Activated CD4-positive, alpha-beta memory T cell treated with anti-CD3 and anti-CD28 coated beads, Interleukin-2, amount 10 ng/mL, durations not matched to agents 7 days and 5 days (primary cell): ENCODE measurements at places on chromosomes 4 and X. TPM values are rescaled to one million over a fixed set of nuclear protein-coding genes. Genes with fewer than 3 reads are reported as not detected.
A peak's percentile ranks its signal among the peaks of the same experiment; 100 is the strongest.

ARX gene
- not detected for total RNA-seq

SATL1 gene
- total RNA-seq, result not detected

DCAF12L1 gene
- not detected for total RNA-seq

ADH6 gene
- not detected for total RNA-seq

MAGEA8 gene
- not detected for total RNA-seq

ACE2 gene
- total RNA-seq, result not detected

USP53 gene
- total RNA-seq, result 6.5 TPM

KDR gene
- not detected for total RNA-seq

OTC gene
- total RNA-seq, result not detected

DNA sequence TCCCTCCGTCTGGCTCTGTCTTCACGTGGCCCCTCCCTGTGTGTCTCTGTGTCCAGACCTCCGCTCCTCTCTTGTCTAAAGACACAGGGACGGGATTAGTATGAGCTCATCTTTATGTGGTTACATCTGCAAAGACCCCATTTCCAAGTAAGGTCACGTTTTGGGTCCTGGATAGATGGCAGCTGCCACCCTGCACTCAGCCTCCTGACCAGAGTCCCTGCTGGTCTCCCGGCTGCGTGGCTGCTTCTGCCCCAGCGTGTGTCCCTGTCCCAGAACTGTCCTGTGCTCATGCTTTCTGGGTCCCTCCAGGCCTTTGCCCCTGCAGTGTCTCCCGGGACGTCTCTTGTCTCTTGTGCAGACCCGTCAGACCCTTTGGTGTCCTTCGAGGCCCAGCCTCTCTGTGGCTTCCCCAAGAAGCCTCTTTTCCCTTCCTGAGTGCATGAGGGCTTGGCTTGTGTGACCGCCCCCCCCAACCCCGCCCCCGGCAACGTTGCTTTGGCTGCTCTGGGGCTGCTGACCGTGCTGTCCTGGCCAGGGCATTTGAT is 107.3 kb downstream of the PSAPL1 start:
- no peaks in the 10 kb centered on the region for H3K4me1 ChIP-seq
- no peaks in the 10 kb centered on the region for H3K36me3 ChIP-seq
- DNase-seq, result no peak
- no peak overlapping the region for H3K27ac ChIP-seq
- H3K27me3 ChIP-seq, result no peaks in the 10 kb centered on the region
- H3K4me3 ChIP-seq, result no peak overlapping the region

- no peaks in the 10 kb centered on the region for H3K4me1 ChIP-seq
- peak; percentile 39 for DNase-seq
- H3K36me3 ChIP-seq, result no peaks in the 10 kb centered on the region
- no peak overlapping the region for H3K27ac ChIP-seq
- no peak overlapping the region for H3K4me3 ChIP-seq
These were observed 388.4 kb upstream of the SPOCK3 start for GRCh38 chr4:167622481-167623240.

GRCh38 chr4:118834960-118835569 is 861 bp downstream of the SEC24D start:
- peak overlapping the region; percentile 95 for H3K27ac ChIP-seq
- H3K4me1 ChIP-seq, result peaks cover 39% of the 10 kb centered on the region
- peaks cover 6% of the 10 kb centered on the region for H3K27me3 ChIP-seq

GRCh38 chr4:74181219-74181618 is 23.3 kb downstream of the MTHFD2L start:
- H3K4me3 ChIP-seq, result no peak overlapping the region
- no peak overlapping the region for H3K27ac ChIP-seq
- no peaks in the 10 kb centered on the region for H3K27me3 ChIP-seq
- no peak for DNase-seq
- H3K4me1 ChIP-seq, result no peaks in the 10 kb centered on the region

DNA sequence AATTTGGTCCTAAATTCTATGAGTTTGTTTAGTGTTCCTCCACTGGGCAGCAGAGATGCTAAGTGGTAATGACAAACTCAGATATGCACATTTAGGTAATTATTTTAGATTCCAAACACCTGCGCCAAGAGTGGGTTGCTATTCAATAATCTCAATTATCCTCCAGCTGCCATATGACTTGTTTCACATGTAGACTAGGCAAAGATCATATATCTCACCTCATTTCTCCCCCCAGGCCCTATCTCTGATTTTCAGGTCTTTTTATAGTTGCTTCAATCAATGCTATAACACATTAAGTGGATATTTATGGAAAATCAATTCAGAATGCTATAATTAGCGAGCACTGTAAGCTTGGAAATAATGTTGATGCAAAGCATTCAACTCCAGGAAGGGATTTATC is 217.6 kb downstream of the KCTD8 start:
- no peak overlapping the region for H3K27ac ChIP-seq
- no peak overlapping the region for H3K4me3 ChIP-seq
- no peak for DNase-seq
- H3K27me3 ChIP-seq, result no peaks in the 10 kb centered on the region
- no peaks in the 10 kb centered on the region for H3K4me1 ChIP-seq

DNA sequence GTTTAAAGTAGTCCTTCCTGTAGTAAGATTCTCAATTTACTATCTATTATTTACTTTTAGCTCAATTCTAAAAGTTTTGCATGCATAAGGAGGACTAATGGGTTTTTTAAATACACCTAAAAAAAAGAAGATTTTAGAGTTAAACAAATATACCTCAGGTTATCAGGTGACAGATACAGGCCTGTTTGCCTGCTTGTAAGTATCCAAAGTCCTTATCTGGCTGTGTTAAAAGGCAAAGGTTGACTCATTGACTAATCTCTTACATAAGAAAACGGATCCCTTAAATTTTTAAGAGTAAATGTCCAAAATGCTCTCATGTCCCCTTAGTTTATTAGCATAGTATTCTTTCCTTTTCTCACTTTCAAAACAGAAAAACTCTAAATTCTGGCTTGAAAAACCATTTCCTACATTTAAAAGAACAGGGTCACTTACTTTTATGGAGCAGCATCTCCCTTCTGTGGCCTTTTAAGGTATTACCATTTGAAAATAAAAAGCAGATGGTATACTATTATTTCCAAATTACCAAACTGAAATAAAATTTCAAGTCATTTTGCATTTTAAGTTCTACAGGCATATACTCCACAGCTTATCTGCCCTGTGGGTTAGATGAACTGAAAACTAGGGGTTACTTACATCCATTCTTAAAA is 4.5 kb downstream of the CBR4 start:
- no peak overlapping the region for H3K4me3 ChIP-seq
- H3K27me3 ChIP-seq, result no peaks in the 10 kb centered on the region
- peaks cover 21% of the 10 kb centered on the region for H3K4me1 ChIP-seq
- no peak for DNase-seq
- peaks cover 21% of the 10 kb centered on the region for H3K36me3 ChIP-seq
- H3K27ac ChIP-seq, result no peak overlapping the region

DNA sequence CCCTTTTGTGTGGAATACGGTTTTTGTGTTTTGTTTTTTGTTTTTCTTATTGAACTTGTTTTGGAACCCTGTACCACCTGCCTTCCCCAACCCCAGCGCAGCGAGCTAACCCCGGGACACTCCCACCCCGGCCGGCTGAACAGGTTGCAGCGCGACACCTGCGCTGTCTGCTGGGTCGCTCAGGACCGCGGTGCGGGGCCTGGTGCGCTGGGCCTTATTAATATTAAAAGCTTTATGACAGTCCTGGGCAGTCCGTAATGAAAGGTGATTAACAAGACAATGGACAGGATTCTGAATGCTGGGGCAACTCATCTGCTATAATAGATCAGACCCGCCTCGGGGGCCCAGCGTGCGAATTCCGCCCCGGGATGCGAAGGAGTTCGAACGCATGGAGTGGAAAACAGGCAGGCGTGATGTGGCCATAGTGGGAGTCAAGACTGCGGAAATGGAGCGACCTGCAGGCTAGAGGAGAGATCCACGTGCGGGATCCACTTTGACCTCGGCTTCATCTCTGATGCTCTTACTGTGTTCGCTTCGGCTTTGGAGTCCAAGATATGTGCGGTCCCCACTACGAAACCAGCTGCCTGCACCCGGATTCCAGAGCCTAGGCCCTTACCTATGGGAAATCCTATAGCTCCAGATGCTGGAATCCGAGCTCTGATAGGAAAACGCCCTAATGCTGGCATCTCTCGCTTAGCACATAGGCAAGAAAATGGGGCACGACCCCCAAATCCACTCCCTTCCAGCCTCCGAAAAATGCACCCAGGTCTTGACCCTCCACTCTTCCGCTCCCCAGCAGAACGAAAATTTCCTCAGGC is 69.0 kb upstream of the TMEM33 start:
- H3K27me3 ChIP-seq, result peaks cover 67% of the 10 kb centered on the region
- no peaks in the 10 kb centered on the region for H3K36me3 ChIP-seq
- H3K4me3 ChIP-seq, result no peak overlapping the region

GRCh38 chr4:75672461-75673026 is 667 bp downstream of the G3BP2 start:
- H3K27me3 ChIP-seq, result no peaks in the 10 kb centered on the region
- H3K36me3 ChIP-seq, result peaks cover 49% of the 10 kb centered on the region
- peaks cover 55% of the 10 kb centered on the region for H3K4me1 ChIP-seq
- DNase-seq, result peak; percentile 85
- H3K27ac ChIP-seq, result peak overlapping the region; percentile 99
- peak overlapping the region; percentile 97 for H3K4me3 ChIP-seq

DNA sequence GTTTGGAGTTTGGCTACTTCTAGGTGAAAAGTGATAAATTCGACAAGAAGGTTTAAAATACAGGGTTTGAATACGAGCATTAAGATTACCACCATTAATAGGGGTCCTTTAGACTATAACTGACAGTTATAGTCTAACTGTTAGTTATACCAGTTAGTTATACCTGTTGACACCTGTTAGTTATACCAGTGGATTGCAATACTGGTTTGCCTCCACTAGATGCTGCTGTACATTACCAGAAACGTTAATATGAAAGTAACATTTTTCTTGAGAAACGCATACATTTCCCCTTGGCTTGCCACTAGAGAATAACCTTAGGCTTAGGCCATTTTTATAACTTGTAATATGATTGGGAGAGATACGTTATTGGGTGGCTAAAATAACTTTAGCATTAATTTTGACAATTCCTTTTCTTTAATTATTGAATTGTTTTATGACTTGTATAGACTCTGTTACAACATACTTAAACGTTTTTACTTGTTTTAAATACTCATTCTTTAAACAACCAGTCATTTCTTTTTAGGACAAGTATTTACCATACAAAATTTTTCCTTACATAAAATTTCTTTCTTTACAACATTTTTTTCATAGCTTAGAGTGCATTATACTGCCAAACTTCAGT is 911.2 kb downstream of the FSTL5 start:
- H3K36me3 ChIP-seq, result no peaks in the 10 kb centered on the region
- H3K4me3 ChIP-seq, result no peak overlapping the region
- H3K27ac ChIP-seq, result no peak overlapping the region
- H3K27me3 ChIP-seq, result no peaks in the 10 kb centered on the region

- H3K36me3 ChIP-seq, result peaks cover 86% of the 10 kb centered on the region
- no peaks in the 10 kb centered on the region for H3K27me3 ChIP-seq
- H3K4me3 ChIP-seq, result peak overlapping the region; percentile 21
- peaks cover 52% of the 10 kb centered on the region for H3K4me1 ChIP-seq
- no peak for DNase-seq
- peak overlapping the region; percentile 60 for H3K27ac ChIP-seq
These were observed 52.5 kb downstream of the JADE1 start for GRCh38 chr4:128861856-128862518.

DNA sequence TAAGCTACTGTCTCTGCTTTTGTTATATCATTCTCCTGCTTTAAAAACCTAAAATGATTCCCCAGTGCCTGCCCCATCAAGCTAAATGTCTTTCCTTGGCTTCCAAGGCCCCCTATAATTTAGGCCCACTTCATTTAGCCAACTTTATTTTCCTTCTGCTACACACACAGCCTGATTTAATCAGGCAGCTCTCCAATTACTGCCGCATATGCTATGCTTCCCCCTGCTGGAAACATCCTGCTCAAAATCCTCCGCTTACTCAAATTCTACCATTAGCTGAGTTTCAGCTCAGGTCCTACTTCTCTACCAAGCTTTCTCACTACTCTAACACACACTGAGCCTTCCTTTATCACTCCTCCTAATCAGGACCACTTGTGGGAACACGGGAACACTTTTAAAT is 17.0 kb downstream of the LAMP2 start:
- H3K4me3 ChIP-seq, result no peak overlapping the region
- peaks cover 32% of the 10 kb centered on the region for H3K4me1 ChIP-seq
- peak overlapping the region; percentile 24 for H3K27ac ChIP-seq
- DNase-seq, result no peak
- no peaks in the 10 kb centered on the region for H3K27me3 ChIP-seq
- H3K36me3 ChIP-seq, result peaks cover 30% of the 10 kb centered on the region
